Pulmonary artery endothelial cell (primary cell): ENCODE measurements at places on chromosomes 4 and X.

- no peak for DNase-seq
Observed at GRCh38 chr4:25451676-25452075, 74.6 kb downstream of the ANAPC4 start.

- DNase-seq: peak; percentile 84
Observed at GRCh38 chr4:139665690-139666529, at the start of gene MGST2. Gene MGST2, plus strand, starts transcription at chr4:139665819. Its CDS starts 201 bp downstream, at chr4:139666020.

DNA sequence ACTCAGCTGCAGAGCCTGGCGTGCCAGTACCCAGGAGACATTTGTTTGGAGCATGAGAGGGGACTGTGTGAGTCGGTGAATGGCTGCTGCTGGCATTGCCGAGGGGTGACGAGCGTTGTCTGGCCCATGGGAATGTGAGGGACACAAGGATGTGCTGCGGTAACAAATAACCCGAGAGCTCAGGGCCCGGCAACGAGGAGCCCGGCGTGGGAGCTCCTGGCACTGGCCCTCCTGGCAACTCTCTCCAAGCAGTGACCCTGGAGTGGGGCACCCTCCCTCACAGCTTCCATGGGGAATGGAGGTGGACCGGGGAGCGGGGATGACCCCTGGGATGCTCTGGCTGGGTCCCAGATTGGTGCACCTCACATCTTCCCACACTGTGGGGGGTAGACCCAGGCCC, 44.0 kb upstream of the SORCS2 start:
- DNase-seq: no peak

- no peak for DNase-seq
Observed at GRCh38 chr4:162164906-162165510, 1.2 kb upstream of the FSTL5 start.

DNA sequence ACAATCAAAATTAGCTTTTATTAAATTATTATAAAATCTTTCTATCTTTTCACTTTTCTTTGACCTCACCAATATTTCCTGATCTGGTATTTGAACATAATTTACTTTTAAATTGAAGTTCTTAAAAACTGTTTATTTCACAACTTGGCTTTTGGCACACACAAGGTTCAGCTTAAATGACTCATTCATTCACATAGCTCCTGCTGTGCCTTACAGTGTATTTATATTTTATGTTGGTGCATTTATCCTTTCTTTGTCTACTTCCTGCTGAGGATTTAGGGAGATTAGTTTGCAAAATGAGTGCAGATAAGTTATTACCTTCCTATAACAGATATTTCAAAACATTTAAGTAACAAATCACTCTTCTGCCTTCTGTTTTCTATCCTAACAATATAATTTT, 430.6 kb downstream of the DTHD1 start:
- DNase-seq: no peak

DNA sequence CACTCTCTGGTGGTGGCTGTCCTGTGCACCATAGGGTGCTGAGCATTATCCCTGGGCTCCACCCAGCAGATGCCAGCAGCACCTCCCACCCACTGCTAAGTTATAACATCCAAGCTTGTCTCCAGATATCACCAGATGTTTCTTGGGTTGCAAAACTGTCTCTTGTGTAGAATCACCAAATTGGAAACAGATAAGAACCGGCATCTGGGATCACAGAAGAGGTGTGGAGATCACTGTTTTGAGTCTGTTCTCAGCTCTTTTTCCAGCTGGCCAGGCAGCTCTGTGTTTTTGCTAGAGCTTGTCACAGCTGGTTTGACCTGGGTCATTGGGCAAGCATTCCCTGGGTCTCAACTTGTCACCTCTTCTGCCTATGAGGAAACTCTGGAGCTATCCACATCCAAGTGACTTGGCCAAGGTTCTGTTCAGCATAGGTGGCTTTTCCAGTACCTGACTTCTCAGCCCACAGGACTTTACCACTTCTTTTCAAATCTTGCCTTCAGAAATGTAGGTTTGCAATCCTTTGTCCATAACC, 15.3 kb upstream of the PUDP start:
- no peak for DNase-seq

GRCh38 chr4:76809594-76810305, 88.2 kb downstream of the SOWAHB start:
- DNase-seq: no peak

DNA sequence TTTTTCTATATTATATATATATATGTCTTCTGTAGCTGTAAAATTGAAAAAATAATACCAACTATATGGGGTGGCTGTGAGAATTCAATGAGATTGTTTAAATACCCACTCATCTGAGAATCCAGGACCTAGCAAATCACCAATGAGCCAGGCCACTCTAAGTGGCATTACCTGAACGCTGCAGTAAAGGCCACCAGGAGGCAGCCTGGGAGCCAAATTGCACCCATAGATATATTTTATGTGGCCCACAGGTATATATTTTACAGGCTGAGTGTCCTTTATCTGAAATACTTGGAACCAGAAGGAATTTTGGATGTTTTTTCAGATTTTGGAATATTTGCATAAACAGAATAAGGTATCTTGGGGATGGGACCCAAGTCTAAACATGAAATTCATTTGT, 58.2 kb upstream of the C4orf50 start:
- DNase-seq: no peak

GRCh38 chr4:52249581-52249980, 198.5 kb downstream of the SPATA18 start:
- DNase-seq: no peak

DNA sequence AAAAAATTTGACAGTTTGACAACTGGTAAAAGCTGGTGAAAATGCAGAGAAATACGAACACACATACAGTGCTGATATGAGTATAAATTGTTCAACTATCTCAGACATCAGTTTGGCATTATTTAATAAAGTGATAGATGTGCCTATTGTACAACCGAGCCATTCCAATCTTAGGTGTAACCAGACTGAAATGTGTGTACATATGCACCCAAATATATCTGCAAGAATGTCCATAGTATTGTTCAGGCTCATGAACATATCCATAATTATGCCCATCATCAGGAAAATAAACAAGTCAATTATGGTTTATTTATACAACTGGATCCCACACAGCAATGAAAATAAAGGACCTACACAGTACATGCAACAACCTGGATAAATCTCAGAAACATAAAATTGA, 188.9 kb upstream of the DDX53 start:
- no peak for DNase-seq

DNA sequence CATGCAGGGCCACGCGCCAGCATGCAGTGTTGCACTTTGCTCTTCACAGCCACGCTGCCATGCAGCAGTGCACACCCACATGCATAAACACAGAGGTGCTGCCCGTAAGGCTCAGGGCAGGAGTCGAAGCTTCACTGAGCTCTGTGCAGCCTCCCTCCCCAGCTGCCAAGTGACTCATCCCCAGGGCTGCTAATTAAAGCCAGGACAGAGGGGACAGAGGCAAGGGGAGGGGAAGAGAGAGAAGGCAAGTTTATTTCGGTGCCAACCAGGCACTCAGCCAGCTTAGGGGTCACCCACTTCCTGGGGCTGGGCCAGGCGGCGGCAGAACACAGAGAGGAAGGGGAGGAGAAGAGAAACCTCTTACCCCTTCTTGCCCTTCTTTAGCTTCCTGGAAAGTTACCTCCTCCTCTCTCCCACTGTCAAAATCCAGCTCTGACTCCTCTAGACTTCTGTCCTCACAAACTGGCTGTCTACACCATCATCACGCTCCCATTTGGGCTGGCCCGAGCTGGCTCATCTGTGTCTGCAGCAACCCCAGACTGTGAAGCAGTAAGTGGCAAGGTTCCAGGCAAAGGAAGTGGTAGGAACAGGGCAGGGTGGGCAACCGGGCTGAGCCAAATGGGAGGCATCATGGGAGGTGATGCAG, 6.2 kb upstream of the IQSEC2 start:
- DNase-seq: no peak

DNA sequence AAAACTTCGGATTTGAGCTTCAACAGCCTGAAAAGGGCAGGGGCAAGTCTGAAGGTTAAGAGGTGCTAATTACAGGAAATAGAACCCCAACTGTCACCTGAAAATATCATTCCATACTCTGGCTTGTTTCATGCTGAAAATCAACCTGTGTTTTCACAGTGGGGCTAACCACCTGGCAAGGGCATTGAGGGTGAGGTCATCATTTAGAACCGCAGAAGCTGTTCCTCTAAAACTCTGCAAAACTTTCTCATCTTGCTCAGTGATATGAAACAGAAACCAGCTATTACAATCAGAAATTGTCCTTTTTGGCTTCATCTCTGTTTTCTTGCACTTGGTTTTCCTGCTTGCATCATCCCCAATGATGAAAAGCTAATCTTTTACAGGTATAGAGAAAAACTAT, 247.6 kb downstream of the DCLK2 start:
- no peak for DNase-seq

- DNase-seq: no peak
Observed at GRCh38 chr4:156419080-156419685, 465.5 kb upstream of the CTSO start.

DNA sequence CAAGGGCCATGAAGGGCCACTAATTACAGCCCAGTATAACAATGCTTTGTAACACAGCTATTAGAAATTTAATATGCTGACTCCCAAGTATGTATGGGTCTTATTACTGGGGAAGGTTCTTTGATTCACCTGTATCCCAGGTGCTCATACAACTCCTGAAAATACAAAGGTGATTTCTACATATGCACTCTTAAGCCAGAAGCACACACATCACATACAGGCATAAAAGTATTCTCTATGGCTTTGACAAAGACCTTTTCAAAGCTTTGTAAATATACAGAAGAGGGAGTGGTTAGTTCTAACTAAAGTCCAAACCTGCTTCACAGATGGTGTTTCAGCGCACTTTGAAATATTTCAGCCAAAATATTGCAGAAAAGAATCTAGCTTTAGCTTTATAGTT, 191.5 kb downstream of the SNCA start:
- DNase-seq: no peak

GRCh38 chrX:19057856-19058255, 64.4 kb downstream of the ADGRG2 start:
- no peak for DNase-seq

- no peak for DNase-seq
Observed at GRCh38 chr4:153616006-153616555, 68.0 kb upstream of the TLR2 start.
